Hippocampal formation (tissue), 2 donors: ENCODE measurements at places on chromosomes 3 and 15.

- DNase-seq = no peak
Observed at GRCh38 chr3:33071181-33071580, 25.8 kb downstream of the GLB1 start.

GRCh38 chr15:88303395-88303794, 46.9 kb upstream of the NTRK3 start:
- no peak for DNase-seq

GRCh38 chr3:14238356-14238755, 59.7 kb downstream of the LSM3 start:
- no peak for DNase-seq

DNA sequence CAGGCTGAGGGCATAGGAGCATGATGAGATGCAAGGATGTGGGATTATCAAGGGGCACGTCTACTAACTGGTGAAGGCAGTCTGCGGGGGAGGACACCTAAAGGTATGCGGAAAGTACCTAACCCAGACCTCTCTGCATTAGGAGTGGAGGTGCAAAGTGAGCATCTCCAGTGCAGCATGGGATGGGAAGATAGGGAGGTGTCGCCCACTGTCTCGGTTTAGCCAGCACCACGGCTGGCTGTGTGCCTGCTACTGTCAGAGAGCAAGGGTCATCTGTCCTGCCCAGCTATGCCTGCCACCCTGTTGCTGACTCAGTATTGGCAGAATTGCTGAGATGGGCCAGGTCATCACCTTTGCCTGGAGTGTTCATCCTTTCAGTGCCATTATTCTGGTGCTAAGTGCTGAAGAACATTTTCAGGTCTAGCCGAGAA, 40.1 kb downstream of the OXNAD1 start:
- DNase-seq = no peak

GRCh38 chr3:61966200-61966599, 404.8 kb downstream of the PTPRG start:
- no peak for DNase-seq

DNA sequence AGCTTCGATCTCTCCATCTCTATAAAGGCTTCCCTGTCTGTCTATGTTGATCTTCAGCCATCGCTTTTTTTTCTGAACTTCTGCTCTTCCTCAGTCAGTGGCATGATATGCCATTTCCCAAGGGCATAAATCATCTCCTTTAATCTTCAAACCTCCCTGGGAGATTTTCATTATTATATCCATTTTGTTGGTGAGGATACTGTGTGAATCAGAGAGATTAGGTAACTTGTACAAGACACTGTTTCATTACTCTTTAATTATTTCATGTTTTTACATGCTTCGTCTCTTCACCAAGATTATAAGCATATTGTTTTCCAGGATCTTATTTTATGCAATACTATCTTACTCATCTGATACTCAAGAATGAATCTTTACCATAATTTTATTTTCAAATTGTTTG, 124.8 kb upstream of the ATP11B start:
- no peak for DNase-seq

GRCh38 chr3:188431553-188431952, 277.6 kb downstream of the LPP start:
- no peak for DNase-seq

GRCh38 chr3:190291994-190292584, 30.2 kb downstream of the CLDN1 start:
- DNase-seq = no peak

DNA sequence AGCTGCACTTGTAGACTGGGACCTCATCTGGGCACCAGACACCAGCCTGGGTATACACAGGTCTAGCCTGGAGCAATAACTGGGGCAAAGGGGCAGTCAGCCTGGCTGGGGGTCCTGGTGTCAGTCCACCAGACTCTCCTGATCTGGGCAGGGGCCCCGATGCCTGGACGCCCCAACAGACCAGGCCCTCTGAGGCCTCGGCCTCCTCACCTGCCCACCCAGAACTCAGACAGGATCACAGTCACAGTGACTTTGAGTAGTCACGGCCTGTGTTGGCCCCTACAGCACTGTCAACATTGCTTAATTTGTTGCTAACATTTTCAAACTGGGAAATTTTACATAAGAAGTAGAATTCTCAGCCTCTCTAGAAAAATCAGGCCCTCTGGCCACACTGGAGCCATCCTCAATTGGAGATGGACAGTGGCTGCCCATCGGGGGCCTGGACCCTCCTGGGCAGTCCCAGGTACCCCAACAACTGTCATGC, 5.8 kb downstream of the TWF2 start:
- DNase-seq = no peak

GRCh38 chr3:134677196-134677986, 26.6 kb upstream of the KY start:
- no peak for DNase-seq

- DNase-seq = no peak
Observed at GRCh38 chr15:95687061-95687460, 643.4 kb upstream of the NR2F2 start.

- DNase-seq = no peak
Observed at GRCh38 chr3:99781761-99782160, 35.9 kb upstream of the CMSS1 start.

- no peak for DNase-seq
Observed at GRCh38 chr15:45714590-45715488, 80.0 kb downstream of the SQOR start.

DNA sequence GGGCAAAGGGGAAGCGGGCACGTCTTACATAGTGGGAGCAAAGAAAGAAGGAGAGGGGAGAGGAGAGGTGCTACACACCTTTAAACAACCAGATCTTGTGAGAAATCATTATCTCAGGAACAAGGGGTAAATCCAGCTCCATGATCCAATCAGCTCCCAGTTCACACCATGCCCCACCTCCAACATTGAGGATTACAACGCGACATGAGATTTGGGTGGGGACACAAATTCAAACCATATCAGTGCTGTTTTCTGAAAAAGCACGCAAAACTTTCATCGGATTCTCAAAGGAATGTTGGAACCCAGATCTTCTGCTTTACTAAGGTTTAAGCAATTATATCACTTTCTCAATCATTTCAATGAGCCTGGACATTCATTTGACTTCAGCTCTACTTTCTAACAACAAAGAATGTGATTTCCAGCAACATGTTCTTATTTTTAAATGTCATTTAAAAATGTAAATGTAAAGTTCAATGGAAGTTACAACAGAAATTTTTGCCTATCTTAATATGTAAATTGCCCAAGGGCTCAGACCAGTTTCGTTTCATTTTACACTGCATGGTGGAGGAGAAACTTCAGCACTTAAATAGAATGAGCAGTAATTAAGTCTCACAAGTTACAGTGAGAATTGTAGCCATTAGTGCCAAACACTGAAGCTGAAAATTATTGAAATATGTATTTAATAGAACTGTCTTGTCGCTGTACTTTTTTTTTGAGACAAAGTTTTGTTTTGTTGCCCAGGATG, 8.4 kb upstream of the CCDC54 start:
- DNase-seq = no peak

- no peak for DNase-seq
Observed at GRCh38 chr3:168977716-168978374, 685.7 kb downstream of the MECOM start.

DNA sequence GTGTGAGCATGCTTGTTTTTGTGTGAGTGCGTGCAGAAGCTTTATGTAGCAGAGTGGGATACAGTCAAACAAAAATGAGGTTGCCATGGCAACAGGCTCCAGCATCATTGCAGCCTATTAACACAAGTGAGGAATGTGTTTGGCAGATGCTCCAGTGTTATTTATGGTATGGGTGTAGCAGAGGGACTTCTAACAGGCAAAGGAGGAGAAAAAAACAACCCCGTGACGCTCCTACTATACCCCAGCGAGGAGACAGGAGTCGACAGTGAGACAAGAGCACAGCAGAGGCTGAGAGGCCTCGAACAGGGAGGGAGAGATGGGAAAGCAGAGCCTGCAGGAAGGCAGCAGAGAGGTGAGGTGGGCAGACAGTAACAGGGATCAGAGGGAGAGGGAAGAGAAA, 4.9 kb downstream of the ADCY5 start:
- no peak for DNase-seq

GRCh38 chr3:10352146-10352911, 31.4 kb upstream of the SEC13 start:
- no peak for DNase-seq

- DNase-seq = peak; percentile 75
Observed at GRCh38 chr3:132660052-132660810, at the start of gene UBA5. Gene UBA5 (plus strand): TSS chr3:132660329. CDS start chr3:132660538, 209 bp downstream.

GRCh38 chr3:150469031-150469930, 61.2 kb downstream of the TSC22D2 start:
- DNase-seq = no peak

DNA sequence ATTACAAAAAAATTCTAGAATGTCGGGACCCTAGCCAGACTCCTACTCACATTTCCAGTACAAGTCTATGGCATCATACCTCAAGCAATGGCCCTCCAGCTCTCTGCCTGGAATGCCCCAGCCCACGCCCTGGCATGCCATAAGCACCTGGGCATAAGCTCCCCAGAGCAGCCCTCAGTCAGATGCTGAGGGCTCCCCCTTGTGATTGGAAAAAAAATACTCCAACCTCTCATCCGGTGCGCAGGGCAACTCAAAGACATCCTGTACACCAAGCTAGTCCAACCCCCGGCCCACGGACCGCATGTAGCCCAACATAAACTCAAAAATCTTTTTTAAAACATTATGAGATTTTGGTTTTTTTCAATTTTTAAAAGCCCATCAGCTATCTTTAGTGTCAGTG, 115.4 kb downstream of the NEK10 start:
- DNase-seq = no peak

DNA sequence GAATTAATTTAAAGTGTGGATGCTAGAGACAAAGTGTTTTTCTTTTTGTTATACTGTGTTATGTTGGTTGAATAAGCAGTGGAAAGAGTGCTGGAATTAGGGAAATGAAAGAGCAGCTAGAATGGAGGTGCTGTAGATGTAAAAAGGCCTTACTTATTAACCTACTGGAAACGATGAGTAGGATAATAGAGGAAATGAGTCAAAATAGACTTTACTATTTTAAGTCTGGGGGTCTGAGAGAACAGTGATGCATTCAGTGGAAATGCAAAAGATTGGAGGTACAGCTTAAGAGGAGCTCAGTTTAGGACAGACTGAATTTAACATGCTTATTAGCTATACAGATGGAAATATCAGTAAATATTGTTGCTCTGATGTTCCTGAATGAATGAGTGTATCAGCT, 674.0 kb downstream of the OTOL1 start:
- no peak for DNase-seq

- peak; percentile 32 for DNase-seq
Observed at GRCh38 chr3:8324747-8325146, 176.9 kb upstream of the LMCD1 start.

- DNase-seq = no peak
Observed at GRCh38 chr15:58616171-58616570, 133.3 kb downstream of the ADAM10 start.

DNA sequence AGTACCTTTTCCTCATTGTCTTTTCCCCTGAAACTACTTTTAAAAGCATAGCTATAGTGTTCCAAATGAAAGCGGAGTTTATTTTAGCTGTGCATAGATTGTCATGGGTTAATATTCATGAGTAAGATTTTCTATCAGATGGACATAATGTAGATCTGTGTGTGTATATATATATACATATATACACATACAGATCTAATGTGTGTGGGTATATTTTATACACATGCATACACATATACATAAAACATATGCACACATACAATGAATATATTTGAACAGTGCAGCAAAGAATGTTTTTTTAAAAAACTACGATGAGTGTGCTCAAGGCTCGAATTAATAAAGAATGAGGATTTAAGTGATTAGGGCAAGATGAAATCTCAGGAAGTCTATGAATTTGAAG, 328.3 kb upstream of the IL12A start:
- DNase-seq = no peak

DNA sequence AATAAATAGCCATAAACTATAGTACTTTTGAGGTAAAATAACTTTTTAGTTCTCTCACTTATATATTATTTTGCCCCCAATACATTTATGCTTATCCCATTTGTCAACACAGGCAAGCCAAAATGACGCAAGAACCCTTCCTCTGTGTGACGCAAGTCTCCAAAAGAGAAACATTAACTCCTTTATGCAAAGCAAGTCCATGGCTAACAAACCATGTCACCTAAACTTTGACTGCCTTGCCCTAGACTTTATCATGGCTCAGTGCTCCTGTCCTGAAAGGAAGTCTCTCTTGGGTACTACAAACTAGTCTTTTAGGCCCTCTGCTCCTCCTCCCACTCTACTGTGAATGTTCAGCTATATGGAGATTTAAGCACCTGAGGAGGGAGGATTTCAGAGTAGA, 230.5 kb downstream of the UNC13C start:
- DNase-seq = no peak

DNA sequence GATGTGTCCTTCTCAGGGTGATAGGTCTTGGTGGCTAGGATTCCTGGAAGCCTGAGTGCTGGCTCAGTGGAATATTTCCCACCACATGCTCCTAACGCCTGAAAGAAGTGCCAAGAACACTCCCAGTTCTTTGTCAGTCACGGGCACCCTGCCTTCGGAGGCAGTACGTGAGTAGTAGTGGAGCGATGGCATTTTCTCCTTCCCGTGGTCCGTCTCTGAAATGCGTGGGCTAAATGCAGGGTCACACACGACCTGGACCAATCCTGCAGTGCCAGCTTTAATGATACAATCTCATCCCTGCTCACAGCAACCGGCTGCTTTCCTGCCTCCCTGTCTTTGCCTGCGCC, 14.5 kb downstream of the H1-8 start:
- no peak for DNase-seq

DNA sequence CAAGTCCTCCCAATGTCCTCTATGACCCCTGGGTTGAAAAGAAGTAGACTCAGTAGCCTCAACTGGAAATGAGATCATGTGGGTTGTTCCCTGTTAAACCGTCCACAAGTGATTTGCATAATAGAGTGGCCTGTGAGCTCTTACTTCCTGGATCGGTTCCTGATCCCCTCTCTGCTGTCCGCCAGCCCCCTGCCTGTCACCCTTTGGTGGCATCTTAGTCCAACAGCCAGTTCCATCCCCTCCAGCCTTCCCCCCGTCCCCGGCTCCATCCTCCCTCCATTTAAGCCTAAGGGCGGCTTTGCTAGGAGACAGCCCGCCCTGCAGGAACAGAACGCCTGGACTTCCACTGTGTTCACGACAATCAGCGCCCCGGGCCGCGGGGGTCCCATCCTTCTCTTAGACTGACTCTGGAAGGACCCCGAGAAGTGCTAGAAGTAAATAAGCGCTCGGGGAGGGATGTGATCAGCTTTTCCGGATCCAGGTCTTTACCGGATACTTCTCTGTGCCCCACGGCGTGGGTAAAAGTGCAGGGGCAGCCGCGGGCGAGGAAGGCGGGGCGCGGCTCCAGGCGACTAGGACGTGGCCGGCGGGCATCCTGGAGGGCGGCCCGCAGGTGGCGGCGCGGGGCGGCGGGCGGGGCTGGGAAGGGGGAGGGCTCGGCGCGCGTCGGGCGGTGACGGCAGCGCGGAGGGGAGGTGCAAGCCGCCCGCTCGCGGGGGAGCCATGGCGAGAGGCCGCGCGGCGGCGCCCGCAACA, 51.2 kb upstream of the ULK4 start:
- peak; percentile 42 for DNase-seq

GRCh38 chr15:74426404-74427281, 7.1 kb downstream of the SEMA7A start:
- DNase-seq = no peak

- no peak for DNase-seq
Observed at GRCh38 chr3:44950275-44950734, 25.7 kb downstream of the ZDHHC3 start.

GRCh38 chr15:64824929-64825430, 467 bp downstream of the PIF1 start:
- DNase-seq = no peak
